ENCODE measurements at places on chromosomes 13 and 19.

DNA sequence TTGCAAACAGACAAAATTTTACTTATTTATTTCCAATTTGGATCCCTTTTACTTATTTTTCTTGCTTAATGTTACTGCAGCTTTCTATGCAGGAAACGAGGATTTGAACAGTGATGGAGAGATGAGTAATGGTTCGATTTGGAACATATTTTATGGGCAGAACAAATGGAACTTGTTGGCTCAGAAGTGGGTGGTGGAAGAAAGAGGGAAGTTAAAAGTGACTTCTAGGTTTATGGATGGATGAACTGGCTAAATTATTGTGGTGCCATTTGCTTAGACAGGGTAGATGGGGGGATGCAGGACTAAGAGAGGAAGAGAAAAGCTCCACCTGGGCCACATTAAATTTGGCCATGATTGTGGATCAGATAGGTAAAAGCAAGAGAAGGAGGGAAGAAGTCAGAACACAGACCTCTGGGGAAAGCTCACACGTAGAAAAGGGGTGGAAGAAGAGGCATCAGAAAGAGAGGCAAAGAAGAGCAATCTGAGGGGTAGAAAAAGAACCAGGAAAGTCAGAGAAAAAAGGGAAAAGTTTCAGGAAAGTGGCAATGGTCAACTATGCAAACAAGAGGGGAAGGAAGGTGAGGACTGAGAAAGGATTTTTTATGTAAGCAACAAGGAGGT, 768 bp upstream of the CYSLTR2 start:
- no peak for DNase-seq

DNA sequence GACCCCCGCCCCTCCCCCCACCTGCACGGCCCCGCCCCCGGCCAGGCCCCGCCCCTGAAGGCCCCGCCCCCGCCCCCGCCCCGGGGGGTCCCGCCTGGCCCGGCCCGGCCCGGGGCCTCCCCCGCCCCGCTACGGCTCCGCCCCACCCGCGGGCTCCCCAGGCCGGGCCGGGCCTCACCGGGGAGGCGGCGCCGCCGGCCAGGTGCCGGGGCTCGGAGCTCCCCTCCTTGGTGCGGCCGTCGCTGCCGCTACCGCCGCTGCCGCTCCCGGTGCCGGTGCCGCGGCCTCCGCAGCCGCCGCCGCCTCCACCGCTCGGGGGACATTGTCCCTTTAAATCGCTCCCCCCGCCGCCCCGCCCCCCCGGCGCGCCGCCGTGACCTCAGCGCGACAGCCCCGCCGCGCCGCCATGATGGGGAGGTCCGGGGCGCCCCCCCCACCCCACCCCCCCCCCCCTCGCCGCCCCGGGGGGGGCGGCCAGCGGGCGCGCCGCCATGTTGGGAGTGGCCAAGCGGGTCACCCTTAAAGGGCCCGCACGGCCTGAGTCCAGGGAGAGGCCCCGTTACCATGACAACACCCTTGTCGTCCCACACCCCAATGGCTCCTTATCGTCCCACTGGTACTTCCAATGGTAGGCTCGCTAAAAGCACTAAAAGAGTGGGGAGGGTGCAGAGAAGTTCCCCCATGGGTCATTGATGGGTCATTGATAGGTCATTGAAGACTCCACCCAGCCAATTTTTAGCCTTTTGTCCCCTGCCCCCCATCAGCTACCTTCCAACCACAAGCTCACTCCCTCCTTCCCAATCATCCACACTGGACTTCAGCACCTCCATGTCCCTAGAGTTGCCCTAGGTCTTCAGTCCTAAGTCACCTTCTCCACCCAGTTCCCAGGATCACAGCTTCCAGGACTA, at the start of gene WIZ:
Gene WIZ, minus strand, starts transcription at position 337 of the 908 bp plus-strand sequence. CDS start 1,649 bp downstream, outside the sequence.
- peak; percentile 27 for DNase-seq

- no peak for DNase-seq
Observed at GRCh38 chr13:74920920-74921319, 561.0 kb downstream of the TBC1D4 start.

- no peak for DNase-seq
Observed at GRCh38 chr13:110340812-110341444, 33.8 kb downstream of the COL4A2 start.

DNA sequence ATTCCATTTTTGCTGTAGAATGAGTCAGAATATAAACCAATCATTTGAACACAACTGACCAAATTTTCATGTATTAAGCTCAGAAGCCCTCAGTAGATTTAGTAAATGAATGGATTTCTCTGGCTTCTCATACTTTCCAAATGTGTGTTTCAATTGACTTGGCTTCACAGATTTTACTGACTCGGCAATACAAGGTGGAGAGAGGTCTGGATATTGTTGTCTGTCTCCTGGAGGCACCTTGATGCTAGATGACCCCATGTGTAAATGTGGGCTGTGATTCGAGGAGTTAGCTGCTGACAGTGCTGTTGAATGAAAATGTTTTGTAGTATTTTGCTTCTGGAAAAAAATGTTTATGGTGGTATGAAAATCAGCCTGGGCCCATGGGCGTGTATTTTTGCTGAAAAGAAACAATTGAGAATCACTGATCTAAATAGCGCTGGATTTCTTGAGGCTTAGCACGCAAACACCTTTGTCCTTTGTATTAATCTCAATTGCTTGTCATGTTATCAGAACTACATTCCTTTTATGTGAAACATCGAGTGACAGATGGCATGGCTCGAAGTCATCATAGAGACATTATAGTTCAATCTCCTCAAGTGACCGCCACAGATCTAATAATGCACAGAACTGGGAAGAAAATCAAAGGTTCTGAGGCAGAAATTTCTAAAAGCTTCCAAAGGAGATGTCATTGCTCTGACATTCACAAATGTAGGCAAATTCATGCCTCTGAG, 41.2 kb upstream of the UBAC2 start:
- DNase-seq = no peak

- no peak for DNase-seq
Observed at GRCh38 chr19:50518091-50519005, 4.6 kb upstream of the ASPDH start.

DNA sequence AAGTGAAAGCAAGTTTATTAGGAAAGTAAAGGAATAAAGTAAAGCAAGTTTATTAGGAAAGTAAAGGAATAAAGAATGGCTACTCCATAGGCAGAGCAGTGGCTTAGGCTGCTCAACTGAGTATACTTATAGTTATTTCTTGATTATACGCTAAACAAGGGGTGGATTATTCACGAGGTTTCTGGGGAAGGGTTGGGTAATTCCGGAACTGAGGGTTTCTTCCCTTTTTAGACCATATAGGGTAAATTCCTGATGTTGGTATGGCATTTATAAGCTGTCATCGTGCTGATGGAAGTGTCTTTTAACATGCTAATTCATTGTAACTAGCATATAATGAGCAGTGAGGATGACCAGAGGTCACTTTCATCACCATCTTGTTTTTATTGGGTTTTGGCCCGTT, 194.3 kb downstream of the DLEU7 start:
- DNase-seq = no peak

DNA sequence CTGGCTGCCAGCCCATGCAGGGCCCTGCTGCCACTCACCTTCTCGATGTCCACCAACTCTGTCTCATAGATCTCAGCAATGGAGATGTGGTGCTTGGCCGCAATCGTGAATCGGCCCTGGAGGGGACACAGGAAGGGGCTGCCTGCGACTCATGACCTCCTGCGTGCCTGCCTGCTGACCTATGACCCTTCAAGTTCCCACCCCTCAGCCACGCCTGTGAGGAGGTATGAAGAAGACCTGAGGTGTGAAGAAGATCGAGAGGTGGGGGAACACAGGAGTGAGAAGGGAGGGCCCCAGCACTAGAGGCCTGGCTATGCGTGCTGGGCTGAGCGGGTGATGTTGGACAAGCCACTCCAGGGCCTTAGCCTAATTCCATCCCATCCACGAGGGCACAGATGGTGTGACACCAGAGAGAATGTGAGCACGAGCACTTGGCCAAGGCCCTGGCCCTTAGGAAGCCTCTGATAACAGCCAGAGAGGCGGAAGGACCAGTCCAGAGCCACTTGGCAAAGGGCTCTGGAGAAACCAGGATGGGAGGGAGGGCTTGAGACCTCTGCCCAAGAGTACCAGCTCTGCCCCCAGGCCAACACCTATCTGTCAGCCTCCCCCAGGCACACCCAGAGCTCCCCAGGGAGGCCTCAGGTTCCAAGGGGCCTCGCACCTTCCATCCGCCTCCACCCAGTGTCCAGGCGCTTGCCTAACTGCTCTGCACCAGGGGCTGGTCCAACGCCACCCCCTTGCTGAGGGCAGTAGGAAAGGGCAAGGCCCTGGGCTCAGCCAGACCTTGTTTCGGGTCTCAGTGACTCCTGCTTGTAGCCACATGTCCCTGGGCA, 9.6 kb upstream of the KPTN start:
- no peak for DNase-seq

- no peak for DNase-seq
Observed at GRCh38 chr13:99986741-99987140, 5.2 kb downstream of the ZIC2 start.

DNA sequence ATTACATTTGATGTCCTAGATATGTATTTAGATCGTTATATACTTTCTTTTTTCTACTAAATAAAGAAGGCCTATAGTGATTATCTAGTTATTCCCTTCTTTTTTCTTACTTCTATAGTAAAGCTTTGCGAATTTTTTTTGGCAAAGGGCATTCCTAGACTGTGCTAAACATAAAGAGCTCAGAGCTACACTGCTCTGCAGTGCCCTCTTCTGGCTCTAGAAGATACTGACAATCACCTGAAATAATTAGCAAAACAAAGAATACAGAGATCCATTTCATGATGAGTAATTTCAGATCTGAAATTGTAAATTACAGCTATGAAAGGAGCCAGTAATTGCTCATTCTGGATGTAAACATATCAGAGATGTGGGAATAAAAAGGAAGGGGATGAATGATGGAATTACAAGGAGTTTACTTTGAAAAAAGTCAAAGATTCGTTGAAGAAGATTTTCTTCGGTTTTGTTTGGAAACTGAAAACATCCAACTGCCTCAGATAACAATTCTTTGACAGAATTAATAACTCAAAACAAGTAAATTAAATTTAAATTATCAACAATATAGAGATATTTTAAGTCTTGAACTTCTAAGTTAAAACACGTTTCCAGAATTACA, 288.5 kb downstream of the NALCN start:
- no peak for DNase-seq

DNA sequence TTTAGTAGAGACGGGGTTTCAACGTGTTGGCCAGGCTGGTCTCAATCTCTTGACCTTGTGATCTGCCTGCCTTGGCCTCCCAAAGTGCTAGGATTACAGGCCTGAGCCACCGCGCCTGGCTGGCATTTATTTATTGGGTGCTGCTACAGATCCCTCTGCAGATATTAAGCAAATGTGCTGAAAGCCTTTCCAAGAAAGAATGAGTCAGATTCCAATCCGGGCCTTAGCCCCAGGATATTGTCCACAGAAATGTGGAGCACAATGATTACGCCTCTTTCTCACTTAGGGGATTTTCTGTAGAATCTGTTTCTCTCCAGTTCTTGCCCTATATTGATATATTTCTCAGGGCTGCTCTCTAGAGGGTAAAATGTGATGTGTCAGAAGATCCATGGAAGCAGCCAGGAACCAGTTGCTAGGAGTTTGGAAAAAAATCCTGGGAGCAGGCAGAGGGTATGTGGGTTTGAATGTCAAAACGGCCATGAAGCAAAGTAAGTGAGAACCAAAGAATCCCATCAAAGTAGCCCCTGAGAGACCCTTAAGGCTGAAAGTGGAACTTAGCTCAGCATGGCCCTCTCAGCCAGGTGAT, 24.8 kb upstream of the IGFL4 start:
- DNase-seq = no peak

DNA sequence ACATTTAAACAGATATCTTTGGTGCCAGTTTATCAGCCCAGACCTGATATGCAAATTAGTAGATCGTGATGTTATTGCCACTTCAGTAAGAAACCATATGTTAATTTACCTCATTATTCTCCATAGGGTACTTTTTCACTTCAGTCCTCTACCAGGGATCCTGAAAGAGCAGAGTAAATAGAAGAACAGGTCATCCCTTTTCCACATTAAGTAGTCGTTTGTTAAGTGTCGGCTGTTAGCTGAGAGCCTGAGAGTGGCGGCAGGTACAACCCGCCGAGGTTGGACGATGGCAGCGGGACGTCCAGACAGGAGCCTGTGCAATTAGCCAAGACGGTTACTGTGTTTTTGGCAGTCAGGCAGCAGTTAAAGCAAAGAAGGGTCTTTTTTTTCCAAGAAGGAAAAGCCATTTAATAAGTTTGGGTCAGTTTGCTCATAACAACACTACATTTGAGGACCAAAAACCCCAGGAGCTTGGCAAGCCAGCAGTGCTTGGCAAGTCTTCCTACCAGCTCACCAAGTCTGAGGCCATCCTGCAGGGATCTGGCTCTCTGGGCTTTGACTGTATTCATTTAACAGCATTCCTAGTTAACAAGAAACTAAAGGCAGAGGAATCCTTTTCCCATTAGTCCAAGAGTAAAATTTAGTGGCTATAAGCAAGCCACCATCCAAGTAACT, 231.8 kb downstream of the SHISA2 start:
- no peak for DNase-seq

DNA sequence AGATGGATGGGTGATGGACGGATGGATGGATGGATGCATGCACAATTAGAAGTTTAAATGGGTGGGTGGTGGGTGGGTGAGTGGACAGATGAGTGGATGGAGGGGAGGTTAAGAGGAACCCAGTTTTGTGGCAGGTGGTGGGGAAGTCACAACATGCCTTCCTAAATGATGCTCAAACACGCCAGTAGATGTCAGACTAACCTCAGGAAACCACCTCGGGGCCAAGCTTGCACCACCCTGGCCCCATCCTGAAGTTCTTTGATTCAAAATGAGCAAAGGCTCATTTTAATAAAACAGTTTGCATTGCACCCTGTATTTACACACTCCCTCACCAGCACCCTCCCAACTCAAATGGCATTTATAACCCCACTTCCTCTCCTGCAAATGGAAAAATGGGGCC, 91.4 kb upstream of the CACNA1A start:
- DNase-seq = peak; percentile 41

- DNase-seq = no peak
Observed at GRCh38 chr13:112204346-112205327, 137.7 kb downstream of the SOX1 start.

DNA sequence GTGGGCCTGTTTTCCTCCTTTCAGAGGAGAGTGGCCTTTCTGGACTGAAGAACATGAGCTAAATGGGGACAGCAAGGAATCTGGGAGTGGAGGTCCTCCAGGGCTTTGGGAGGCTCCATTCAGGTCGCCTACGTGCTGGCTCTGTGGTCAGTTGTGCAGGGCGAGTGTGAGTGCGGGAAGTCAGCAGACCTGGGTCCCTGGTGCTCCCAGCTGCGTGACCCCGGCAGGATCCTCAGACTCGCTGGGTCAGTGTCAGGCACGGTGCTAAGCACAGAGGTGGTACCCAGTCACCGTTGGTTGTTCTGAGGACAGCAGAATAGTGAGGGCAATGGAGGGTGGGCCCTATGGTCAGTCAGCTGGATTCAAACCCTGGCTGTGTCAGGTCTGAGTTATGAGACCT, 85.8 kb downstream of the SIPA1L3 start:
- DNase-seq = no peak

DNA sequence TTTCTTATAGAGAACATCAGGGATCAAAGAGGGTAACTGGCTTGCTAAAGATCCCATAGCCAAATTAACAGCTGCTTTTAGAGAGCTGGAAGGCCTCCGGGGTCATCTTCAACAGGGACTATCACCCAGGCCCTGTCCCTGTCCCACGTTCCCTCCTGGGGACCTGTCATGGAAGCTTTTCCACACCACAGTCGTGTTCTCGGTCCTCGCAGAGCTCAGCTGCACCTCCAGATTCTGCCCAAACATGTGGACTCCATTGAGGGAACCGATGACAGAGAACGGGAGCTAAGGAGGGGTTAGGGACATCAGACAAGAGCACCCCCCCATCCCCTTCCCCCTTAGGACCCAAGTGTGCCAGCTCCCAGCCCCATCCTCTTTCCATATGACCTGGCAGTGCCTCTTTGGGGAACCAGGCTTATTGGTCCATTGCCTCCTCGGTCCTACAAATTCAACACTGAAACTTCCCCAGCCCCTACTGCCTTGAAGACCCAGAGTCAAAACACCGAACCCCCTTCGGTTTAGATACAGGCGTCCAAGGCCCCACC, 568 bp downstream of the FUZ start:
- DNase-seq = no peak
